ENCODE measurements at places on chromosomes 5 and 9.

DNA sequence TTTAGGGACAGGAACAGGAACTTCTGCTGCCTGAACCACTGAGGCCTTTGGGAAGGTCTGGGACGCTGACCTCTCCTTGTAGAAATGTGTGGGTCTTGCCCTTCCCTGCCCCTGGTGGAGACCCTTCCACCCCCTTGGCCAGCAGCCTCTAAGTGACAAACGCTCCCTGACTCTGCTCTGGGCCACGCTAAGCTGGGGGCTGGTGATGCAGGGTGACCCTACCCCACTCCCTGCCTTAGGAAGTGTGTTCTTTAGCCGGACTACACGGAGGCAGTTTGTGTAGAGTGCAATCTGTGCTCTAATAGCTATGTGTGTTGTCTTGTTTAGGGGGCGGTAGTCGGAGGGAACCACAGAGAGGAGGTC lies 123.0 kb downstream of the COL23A1 start:
- DNase-seq = no peak

DNA sequence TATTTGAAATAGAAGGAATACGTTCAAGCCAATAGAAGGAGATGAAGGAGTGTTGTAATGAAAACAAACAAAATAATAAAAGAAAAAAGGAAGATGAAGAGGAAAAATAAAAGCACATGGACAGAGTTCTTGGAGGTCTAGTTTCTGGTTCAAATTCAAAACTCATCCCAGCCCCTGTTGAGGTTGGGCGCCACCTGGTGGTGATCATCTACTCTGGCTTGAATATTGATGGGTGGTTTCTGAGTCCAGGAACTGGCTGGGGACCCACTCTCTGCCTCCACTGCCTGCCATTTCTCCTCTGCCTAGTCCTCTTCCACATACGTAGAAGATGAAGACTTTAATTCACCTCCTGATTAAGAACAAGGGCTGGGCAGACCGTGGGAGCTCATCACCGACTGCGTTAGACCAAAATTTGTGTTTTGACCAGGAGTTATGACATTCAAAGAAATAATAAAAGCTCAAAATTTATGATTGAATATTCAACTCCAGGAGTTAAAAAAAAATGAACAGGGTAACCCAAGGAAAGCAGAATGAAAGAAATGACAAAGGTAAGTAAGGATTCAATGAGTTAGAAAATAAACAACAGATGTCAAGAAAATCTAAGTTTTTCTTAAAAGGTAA lies 99.0 kb upstream of the SLC1A3 start:
- peak; percentile 69 for DNase-seq

- DNase-seq = no peak
Measured at GRCh38 chr9:14529629-14530028, 163.6 kb downstream of the ZDHHC21 start.

GRCh38 chr5:2891781-2892180 lies 140.3 kb upstream of the IRX2 start:
- no peak for DNase-seq

- no peak for DNase-seq
Measured at GRCh38 chr5:119022017-119022745, 33.8 kb upstream of the DTWD2 start.

- DNase-seq = no peak
Measured at GRCh38 chr5:72064801-72065570, 42.3 kb upstream of the MAP1B start.

GRCh38 chr5:161311146-161311708 lies 235.3 kb downstream of the GABRB2 start:
- no peak for DNase-seq

DNA sequence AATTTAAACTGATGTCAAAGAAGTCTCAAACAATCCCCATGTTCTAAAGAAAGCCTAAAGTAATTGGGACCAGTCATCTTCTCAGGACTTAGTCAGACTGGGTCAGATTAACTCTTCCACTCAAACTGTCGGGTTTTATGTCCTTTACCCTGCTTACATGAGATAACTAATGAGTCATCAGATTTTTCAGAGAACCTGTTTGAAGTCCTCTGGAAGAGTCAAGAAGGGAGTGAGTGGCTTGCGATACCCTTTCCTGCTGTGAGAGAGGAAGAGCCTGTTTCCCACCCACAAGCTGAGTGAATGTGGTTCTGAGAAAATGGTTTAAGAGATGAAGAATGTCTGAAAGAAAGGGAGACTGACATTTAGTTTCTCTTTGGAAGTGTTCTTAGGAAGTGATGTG lies 1866.7 kb upstream of the C9orf72 start:
- DNase-seq = no peak

DNA sequence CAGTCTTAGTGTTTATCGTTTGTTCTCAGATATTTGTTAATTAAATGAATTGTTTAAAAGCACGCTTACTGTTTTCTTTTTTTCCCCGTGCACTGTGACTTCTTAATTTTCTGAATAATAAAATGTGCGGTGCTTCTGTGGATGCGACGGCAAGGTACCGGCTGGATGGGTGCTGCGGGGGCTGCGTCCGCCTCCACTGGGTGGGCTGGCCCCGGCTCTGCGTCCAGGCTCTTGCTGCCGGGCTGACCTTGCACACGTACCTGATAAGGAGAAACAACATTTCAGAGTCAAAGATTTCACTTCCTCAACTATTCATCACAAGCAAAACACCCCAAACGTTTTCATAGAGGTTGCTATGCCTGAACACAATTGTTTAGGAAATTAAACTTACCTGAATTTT lies 404.0 kb upstream of the IRX1 start:
- DNase-seq = no peak

DNA sequence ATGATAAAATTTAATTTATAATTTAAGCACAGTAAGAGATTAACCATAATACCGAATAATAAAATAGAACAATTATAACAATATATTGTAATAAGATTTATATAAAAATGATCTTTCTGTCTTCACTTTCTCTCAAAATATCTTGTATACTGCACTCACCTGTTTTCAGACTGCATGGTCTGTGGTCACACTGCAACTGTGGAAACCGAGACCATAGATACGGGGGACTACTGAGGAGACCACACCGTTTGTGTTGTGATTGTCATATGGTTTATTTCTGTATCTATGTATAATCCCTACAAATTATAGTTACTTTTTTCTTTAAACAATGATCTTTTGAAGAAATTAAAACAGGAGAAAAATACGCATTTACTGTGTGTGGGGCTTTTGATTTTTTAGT lies 78.8 kb upstream of the TNFAIP8 start:
- DNase-seq = no peak

DNA sequence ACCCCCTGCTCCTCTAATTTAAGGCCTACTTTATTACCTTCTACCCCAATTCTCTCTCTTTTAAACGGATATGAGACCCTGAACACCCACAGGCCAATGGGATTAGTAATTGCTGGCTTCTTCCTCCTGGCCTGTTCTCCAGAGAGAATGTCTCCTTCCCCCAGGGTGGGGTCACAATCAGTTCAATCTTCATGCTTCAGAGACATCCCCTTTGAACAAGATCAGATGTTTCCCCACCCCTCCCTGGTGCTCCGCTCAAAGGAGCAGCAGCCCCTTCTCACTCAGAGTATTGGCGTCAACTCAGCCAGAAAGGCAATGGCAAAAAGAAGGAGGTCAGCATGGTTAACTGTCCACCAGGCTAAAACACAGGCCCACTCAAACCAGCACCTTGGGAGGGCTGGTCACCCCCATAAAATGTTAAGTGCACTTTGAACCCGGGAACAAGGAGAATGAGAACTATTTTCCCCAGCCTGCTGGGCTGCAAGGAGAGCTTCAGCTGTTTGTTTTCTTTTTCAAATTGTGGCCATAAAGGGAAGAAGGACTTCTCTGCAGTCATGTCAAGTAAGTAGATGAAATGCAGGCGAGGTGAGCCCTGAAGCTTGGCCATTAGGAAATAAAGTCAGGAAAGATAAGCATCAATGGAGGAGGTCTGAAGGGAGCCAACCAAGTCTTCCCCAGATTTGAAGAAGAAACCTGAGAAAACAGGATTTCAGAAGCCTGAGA lies 20.1 kb downstream of the LHFPL2 start:
- no peak for DNase-seq

DNA sequence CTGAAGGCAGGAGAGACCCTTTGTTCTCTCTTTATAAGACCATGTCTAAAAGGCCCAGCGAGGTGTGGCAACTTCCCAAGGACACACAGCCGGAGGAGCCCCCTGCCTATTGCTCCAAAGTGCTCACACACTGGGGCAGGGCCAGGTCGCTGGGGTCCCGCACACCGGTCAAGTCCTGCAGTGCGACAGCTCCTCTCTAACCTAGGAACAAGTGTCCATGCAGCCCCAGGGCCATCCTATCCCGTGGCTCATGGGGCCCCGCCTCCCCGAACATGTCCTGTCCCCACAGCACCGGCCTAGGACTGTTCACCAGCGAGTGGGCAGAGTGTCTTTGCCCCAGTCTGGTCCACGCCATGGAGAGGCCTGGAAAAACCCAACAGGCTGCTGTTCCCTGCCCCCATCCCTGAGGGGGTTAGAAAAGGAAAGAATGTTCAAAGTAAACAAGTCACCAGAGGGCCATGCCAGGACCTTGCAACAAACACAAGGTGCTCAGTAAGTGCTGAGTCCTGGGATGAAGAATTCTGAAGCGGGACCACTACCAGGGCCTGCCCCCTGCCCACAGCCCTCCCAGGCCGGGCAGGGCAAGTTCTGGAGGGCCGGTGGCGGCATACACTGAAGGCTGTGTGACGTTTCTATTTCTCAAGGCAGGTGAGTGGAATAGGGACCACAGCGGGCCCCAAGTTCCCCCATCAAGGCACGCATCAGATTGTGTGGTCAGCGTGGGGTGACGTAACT lies 938 bp downstream of the NINJ1 start:
- DNase-seq = no peak
